Right renal pelvis (tissue), 4 donors: ENCODE measurements at places on chromosomes 5 and 9.

- no peak for DNase-seq
These were observed 40.4 kb upstream of the ORM1 start for GRCh38 chr9:114282507-114282906.

DNA sequence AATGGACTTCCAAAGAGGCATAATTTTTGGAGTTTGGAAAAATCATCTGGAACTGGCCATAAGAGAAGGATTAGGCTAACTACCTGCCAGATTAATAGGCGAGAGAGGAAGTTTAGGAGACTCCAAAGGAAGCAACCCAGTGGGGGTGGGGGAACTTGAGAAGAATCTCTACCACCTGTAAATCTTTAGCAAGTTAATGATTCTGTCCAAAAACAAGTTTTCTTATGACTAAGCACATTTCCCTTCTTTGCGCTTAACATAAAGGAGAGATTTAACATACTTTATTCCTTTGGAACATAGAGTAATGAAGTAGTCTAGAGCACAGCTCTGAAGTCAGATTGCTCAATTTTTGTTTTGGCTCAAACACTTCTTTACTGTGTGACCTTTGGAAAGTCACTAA, 58.2 kb upstream of the PAPPA start:
- DNase-seq: no peak

GRCh38 chr9:98678244-98678842, 30.4 kb downstream of the GABBR2 start:
- DNase-seq: no peak

GRCh38 chr9:98240475-98240874, 15.0 kb downstream of the TBC1D2 start:
- DNase-seq: no peak

GRCh38 chr5:36686881-36687280, 80.5 kb downstream of the SLC1A3 start:
- DNase-seq: no peak

DNA sequence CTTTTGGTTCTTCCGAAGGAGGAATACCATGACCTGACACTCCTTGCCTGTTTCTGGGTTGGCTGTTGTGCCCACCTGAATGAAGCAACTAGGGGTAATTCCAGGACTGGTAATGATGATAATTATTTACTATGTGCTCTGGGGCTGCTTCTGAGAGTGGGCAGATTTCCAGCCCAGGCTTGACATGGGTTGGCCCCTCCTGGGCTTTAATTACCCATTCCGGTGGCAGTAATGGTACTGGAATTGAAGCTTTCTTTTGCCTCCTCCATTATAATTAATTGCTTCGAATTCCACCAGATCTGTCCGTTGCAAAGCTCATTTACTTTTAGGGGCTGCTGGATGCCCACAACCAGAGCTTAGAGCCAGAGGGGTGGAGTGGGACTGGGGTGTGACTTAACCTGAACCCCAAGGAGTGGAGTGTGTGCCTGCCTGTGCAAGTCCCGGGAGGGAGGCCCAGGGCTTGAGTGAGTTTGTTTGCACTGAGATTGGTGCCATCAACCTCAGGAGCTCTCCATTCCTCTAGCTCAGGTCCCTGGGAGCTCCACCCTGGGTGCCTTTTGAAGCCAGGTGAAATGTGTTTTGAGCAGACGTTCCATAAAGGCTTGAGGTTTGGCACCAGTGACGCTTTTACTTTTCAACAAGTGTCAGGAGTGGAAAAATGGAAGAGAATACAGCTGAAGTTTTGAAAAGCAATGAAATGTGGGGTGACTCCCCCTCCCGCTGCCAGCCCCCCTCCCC, 214.6 kb downstream of the PDZD2 start:
- no peak for DNase-seq

DNA sequence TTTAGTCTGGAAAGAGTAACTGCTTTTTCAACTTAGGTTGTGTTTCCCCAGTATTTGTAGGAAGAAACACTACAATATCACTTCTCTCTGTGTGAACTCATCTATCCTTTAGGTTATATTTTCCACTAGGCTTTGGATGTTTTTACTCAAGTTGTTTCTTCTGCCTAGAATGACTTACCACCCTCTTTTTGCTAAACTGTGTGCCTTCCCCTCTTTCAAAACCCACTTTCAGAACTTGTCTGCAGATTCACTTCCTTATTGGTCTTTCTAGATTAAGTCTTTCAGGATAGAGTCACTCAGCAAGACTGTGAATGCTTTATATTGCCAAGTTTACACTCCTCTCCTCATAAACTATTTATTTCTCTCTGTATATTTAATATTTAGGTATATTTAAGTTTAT, 14.2 kb upstream of the CAST start:
- no peak for DNase-seq

DNA sequence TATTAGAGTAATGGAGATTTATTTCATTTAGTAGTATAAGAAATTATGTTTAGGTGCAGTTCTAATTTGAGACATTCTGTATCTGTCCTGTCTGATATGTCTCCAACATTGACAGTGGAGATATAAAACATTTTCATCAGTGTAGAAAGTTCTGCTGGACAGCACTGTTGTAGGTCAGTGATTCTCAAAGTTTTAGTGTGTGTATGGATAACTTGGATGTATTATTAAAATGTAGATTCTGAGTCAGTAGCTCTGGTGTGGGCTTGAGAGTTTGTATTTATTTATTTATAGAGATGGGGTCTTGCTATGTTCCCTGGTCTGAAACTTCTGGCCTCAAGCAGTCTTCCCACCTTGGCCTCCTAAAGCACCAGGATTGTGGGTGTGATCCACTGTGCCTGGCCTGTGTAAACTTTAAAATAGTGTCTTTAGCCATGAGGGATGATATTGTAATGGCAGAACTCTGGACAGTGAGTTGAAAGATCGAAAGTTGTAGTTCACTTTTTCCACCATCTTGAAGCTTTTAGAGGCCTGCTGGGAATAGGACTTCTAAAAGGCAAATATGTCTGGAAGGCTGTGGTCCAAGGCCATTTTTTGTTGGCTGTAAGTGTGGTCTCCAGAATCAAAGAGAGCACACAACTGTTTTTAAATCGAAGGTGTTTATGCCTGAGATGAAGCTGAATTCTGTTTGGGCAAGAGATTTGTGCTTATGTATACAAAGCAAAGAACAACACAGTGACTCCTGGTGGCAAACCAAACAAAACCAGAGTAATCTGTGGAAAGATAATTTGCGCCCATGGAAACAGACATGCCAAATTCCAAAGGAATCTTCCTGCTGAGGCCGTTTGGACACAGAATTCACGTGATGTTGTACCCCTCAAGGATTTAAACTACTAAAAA, 12.4 kb downstream of the UBAP1 start:
- no peak for DNase-seq

GRCh38 chr9:129972816-129973215, 70.2 kb downstream of the FNBP1 start:
- no peak for DNase-seq
